Left lung (tissue), 14 donors: ENCODE measurements at places on chromosomes 11 and 22. TPM values are rescaled to one million over a fixed set of nuclear protein-coding genes. Genes with fewer than 3 reads are reported as not detected.
A peak's percentile ranks its signal among the peaks of the same experiment; 100 is the strongest.

Gene TNNI2
- 8.5 TPM for total RNA-seq

GRCh38 chr11:132780046-132780445 lies 752.3 kb downstream of the OPCML start:
- DNase-seq, result no peak

Gene TRPM5
- not detected for total RNA-seq

DNA sequence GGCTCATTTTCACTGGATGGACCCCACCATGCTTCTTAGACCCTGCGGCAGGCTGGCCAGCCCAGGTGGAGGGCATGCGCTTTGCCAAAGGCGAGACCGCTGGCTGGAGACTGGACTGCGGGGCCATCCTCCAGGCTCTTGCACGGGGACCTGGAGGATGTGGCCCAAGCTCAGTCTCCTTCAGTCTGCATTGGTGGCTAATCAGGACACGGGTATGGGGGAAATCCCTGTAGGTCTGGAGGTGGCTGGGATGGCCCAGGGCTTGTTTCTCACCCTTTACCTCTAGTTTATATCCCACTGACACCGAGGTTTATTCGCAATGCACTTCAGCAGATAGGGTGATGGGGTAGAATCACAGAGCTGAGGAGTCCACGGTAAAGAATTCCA lies 45.0 kb downstream of the BCR start:
- no peak for DNase-seq

- no peak for DNase-seq
Measured at GRCh38 chr11:27904358-27905055, 203.4 kb downstream of the KIF18A start.

- DNase-seq, result peak; percentile 26
Measured at GRCh38 chr22:46574438-46574992, 37.1 kb upstream of the CELSR1 start.

- DNase-seq, result no peak
Measured at GRCh38 chr22:44406341-44407170, 91.5 kb downstream of the RTL6 start.

- no peak for DNase-seq
Measured at GRCh38 chr22:41324821-41325528, 23.6 kb downstream of the ZC3H7B start.
